ENCODE measurements at places on chromosomes 6 and 20. TPM values are rescaled to one million over a fixed set of nuclear protein-coding genes. Genes with fewer than 3 reads are reported as not detected.

Gene GTSF1L
- total RNA-seq: not detected

Gene DNAJC5
- total RNA-seq: 28.7 TPM

Gene COL9A3
- total RNA-seq: 0.87 TPM

Gene AIF1
- not detected for total RNA-seq

Gene GSTA2
- total RNA-seq: not detected

Gene KIF13A
- 20.1 TPM for total RNA-seq

Gene PRSS16
- total RNA-seq: 2.7 TPM

Gene DEFB118
- not detected for total RNA-seq
